ENCODE measurements at places on chromosomes 2 and 18.

DNA sequence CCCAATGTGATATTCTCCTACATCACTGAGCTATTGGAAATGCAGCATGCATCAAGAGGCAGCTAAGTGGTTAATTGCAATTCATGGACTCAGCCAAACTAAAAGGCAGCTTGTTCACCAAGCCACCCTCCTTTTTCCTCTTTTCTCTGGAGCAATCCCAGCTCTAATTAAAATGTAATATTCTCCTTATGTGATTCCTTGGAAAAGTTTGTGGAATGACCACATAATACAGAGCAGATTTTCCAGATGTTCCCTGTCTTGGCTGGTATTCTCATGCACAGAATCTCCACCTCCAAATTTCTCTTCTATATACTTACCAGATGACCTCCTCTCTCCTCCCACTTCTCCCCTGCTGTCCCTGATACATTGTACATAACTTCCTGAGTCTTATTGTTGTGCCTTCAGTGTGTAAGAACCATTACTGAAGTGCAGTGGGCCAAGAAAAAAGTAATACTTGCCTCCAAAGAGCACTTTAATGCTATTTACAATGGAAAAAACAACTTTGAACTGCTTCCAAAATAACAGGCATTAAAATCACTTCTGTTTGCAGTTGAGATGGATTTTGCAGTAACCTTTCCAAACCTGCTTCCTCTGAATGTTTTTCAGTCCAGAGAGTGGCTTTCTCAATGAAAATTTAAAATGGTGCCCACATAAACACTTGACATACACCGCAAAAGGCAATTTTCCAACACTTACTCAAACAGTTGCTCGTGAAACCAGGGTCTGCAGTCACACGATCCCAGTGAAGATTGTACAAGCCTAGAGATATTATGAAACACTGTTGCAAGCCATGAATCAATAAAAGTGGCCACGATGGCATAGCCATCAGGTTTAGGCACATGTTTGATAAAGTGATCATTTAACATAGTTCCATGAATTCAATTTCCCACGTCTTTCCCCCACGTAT, 258.0 kb downstream of the MTX2 start:
- DNase-seq, result no peak

GRCh38 chr2:127612111-127612822, 33.7 kb upstream of the GPR17 start:
- no peak for DNase-seq

- no peak for DNase-seq
These were observed 14.1 kb downstream of the LIMS1 start for GRCh38 chr2:108548208-108549003.

DNA sequence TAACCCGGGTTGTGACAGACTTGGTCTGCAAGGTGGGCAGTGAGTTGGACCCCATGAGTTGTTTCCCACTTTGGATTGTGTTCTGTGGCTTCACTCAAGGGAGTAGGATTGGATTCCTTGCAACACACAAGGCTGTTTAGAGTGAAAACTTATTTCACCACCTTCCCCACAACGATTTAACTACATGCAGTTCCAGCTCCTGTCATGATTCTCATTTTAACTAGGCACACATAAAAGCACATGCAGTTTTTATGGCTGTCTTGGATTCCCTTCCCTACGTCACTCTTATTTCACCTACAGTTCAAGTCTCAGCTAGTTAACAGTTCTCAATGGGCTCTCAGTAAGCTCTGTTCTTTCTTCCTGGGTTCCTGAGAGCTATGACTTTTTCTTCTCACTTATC, 15.9 kb downstream of the EFEMP1 start:
- no peak for DNase-seq

DNA sequence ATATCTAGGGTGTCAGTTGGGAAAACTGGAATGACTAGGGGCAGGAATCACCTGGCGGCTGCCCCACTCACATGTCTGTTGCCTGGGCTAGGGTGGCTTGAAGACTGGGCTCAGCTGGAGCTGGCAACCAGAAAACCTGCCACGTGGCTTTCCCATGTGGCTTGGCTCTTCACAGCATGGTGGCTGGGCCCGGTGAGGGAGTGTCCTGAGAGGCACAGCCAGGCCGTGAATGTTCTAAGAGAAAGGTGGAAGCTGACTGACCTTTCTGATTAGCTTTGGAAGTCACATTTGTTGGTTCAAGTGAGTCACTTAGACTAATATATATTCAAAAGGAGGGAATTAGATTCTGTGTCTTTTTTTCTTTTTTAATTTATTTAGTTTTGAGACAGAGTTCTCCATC, 22.7 kb downstream of the SP5 start:
- no peak for DNase-seq

DNA sequence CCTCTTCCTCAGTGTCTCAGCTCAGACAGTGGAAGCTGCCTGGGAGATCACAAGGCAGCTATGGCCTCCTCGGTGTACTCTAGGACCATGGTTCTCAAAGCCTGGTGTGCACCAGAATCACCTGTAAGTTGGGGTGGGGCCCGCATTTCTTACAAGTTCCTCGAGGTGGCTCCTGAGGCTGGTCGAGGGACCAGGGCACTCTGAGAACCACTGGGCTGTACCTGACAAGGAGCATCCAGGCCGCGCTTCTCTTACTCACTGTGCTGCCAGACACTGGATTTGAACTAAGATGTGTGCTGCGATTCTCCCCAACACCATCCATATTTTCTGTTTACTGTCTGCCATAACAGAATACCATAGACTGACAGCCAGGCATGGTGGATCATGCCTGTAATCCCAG, 59.5 kb downstream of the DIPK1C start:
- DNase-seq, result no peak

- DNase-seq, result no peak
These were observed 81.3 kb downstream of the KCNF1 start for GRCh38 chr2:10993001-10993481.

DNA sequence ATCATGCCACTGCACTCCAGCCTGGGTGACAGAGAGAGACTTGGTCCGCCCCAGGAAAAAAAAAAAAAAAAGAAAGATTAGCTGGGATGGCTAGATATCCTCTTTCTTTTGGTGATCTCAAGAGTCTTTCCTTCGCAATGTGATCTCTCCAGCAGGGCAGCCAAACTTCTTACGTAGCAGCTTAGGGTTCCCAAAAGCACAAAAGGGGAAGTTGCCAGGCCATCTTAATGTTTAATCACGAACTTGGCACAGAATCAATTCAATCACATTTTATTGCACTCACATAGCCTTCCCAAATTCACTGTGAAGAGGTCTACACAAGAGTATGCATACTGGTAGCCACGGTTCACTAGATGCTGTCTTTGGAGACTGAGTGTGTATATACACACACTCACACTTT, 53.1 kb downstream of the VIL1 start:
- DNase-seq, result no peak

DNA sequence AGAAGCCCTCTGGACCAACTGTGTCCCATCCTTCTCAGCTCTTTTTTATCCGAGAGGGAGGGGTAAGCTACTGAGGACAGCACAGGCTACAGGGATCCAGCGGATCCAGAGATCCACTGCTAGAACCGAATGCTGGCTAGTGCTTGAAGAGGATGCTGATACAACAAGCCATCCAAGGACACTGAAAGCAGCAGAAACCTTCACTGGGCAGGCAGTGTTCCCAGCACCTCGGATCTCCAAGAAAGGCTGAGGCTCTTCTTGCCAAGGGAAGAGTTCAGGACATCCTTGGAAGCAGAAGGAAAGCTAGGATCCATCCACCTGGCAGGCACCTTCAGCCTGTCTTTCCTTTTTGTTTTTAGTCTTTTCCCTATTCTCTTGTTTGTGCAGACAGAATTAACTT, 13.2 kb upstream of the FHOD3 start:
- DNase-seq, result no peak

GRCh38 chr2:200219309-200220113, 87.0 kb upstream of the SPATS2L start:
- DNase-seq, result no peak

DNA sequence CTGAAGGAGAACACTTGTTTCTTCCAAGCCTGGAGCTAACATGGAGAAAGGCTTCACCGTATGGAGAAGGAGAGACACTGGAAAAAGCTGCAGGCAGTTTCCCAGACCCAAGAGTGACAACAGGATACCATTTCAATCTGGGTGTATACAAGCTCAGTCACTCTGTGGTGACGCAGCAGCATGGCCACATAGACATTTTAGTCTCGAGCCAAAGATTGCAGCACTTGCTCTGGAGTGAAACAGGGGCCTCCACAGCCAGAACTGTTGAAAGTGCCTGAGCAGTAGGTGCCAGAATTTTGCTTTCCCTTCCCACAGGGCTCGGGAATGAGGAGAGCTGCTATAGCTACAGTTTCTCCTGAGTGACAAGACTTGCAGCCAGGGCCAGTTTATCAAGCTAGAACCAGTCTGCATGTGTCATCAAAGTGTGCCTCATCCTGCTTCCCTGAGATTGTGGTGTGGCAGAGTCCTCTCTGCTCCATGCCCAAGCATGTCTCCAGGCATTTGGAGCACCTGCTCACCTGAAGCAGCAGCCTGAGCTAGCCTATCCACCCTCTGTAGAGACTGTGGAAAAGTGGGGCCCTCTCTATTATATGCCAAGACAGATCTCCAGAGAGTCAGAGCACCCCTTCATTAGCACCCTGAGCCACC, 234.6 kb upstream of the CDH19 start:
- no peak for DNase-seq

DNA sequence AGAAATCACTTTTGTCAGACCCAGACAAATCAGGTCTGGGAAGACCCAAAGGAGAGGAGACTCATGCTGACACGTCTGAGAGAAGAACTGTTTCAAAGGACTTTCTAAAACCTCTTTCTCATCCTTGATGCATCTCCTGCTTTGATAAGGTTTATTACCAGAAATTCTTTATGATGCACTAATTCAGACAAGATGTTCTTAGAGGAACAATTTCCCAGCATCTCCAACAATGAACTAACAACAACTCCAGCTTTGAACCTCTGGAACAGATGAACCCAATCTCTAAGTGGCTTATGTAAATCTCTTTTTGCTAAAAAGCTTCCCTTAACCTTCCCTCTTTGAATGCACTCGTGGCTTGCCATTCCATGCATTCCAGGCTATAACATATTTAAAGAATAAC, 15.9 kb upstream of the SERPINB11 start:
- DNase-seq, result no peak

DNA sequence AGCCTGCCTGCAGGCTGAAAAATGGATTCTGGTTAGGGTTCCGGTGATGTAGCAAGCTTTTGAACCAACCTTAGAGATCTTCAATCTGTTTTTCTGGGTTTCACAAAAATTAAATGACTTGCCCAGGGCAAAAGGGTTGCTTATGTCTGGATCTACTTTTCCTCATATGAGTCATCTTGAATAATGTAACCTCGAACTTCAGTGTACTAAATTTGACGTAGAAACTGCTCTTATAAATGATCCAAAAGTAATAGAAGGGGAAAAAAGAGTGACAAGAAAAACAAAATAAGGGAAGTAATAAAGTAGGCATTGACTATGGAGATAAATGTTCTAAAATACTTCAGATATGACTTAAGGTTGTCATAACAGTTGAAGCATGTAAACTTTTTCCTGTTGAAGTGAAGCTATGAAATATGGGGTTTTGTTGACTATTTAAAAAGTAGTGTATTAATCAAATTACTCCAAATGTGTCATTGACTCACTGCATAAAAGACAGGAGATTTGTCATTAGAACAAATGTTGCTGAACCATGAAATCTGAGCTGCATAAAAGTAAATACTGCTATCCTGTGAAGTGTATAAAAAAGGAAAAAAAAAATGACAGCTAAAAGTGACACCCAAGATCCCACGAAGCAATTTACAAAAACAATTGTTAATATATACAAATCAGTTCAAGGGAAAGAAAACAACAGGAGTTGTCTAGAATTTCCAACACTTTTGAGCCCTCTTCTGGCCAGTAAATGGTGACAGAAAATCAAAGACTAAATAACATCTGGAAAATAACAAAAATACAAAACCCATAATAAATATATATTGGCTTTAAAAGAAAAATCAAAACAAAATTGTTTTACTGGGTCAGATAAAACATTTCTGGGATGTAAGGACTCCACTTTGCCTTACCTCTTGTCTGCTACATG, 103.6 kb upstream of the SERPINE2 start:
- DNase-seq, result no peak

- DNase-seq, result no peak
These were observed 1.6 kb upstream of the SFTPB start for GRCh38 chr2:85669549-85669948.
